GM12892 (cell line): ENCODE measurements at places on chromosomes 12 and 14.

DNA sequence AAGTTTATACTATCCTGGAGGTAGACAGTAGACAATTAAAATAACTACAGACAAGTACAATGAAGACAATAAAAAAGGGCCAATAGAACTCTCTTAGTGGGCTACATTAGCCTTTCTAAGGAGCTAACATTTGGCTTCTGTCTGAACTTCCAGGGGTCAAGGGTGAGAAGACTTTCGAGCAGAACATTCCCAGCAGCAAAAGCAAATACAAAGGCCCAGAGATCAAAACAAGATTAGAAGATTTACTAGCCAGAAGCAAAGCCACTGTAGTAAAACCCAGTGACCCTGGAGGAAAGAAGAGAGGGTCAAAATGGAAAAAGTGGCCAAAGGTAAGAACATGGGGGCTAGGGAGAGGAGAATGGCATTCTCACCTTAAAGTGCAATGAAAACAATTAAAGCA lies 63.2 kb downstream of the ATP2B1 start:
- DNase-seq = no peak

DNA sequence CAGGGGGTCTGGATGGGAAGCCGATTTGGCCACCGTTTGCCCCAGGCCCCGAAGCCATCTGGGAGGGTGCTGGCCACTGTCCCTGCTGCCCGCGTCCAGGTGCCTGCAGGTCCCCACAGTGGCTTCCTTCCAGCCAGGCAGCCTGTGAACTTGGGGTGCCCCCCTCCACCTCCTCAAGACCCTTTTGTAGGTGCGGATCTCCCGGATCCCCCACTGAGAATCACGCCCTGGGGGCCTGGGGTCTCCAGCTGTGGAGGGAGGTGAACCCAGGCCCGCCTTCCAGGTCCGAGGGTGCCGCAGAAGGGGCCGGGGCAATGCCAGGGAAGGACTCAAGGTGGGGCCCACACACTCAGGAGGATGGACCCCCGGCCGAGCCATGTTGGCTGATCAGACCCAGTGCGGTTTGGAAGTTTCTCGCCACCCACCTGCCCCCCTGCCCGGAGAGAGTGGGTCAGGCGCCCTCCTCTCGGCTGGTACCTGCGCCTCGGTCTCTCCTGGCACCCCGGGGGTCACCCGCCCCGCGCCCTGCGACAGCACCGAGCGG lies 1.7 kb downstream of the MMP17 start:
- no peak for DNase-seq

DNA sequence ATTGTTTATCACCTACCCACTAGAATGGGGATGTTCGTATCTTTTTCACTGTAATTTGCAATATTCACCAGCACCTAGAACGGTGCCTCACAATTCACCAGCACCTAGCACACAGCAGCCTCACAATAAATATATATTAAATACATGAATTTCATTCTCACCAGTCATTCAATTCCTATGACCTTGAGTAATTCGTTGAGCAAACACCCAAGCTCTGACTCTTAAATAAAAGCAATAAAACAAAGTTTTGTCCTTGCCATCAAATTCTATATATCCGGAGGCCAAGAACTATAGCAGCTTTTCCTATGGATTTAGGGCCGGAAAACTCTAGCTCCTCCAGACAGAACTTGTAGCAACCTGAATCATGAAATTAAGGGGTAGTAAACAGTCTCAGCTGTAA lies 981 bp downstream of the VTI1B start:
- DNase-seq = no peak

DNA sequence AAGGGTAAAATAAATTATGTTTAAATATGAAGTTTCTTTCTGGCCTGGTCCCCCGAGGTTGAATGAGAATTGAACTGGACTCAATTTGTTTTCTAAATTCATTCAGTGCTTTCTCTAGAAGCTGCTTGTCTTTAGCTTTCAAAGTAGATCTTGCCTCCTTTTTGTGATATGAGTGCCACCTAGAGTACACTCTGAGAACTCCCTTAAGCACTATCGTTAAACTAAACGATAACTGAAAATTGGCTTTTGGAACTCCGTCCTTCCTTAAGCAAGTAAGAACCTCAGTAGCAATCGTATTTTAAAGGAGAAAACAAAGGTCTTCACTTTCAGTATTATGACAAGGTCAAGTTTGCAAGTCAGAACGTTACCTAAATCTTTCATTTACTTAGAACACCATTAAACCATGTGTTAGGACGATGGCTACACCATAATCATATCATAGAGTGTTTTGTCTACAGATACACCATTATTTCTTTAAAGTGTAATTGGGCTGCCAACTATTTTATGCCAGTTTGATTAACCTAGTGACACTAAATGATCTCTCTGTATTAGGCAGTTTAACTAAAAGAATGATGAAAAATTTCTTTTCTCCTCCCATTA lies 364.8 kb downstream of the SNAPC1 start:
- no peak for DNase-seq

DNA sequence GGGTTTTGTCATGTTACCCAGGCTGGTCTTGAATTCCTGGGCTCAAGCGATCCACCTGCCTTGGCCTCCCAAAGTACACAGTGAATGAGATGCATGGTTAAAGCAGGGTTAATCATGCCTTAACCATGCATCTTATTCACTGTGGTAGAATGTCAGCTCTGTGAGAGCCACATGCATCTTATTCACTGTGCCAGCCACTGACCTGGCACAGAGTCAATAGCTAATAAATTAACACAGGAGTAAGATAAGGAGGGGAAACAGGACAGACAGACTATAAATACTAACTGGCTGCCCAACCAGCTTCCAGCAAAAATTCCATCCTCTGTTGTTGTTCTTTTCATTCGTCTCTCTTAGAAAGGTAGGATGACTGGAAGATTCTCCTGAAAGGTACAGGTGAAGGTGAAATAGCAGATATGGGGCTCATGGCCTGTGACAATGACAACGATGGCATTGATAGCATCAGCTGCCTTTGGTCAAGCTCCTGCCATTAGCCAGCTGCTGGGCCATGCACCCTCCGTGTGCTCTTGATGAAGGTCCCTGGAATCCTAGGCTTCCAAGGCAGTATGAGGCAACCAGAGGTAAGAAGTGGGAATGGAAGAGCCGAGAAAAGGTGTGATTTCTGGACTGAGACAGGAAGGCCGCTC lies 76.6 kb downstream of the ZNF664 start:
- DNase-seq = no peak

- no peak for DNase-seq
These were observed 861.3 kb upstream of the SEL1L start for GRCh38 chr14:82394916-82395315.

GRCh38 chr14:76256545-76256944 lies 104.8 kb downstream of the GPATCH2L start:
- no peak for DNase-seq

DNA sequence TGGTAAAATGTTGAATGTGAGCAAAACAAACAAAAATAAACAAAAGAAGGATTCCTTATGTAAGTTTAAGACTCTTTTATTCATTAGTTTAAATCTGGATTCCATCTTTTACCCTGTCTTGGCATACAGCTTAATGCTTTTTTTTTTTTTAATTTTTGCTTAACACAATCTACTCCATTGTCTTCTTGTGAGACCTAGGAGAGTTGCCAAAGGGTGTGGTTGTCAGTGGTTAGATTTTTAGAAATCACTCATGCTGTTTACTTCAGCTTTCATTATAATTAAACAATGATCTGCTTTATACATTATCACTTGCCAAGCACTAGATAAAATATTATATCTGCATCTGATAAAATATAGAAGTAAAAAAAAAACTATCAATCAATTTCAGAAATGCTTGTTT lies 77.7 kb upstream of the KITLG start:
- DNase-seq = no peak

DNA sequence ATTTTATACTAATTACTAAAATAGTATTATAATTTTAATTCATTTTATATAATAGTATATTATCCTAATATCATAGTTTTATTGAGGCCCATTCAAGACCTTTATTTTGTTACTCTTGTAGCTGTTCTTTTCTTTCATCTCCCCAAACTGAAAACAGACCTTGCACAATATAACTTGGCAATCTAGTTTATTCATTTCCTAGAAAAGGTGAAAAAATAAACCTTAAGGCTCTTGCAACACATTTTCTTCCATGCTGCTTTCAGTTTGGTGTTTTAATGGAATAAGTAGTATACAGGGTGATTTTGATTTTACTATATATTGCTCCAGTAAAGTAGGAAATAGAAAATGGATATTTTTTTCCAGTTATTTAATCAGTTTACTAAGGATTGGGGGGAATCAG lies 174.0 kb downstream of the SLC2A13 start:
- DNase-seq = no peak

GRCh38 chr12:6975297-6976032 lies 4.8 kb downstream of the EMG1 start:
- no peak for DNase-seq

GRCh38 chr14:47392326-47392725 lies 283.1 kb downstream of the MDGA2 start:
- no peak for DNase-seq

DNA sequence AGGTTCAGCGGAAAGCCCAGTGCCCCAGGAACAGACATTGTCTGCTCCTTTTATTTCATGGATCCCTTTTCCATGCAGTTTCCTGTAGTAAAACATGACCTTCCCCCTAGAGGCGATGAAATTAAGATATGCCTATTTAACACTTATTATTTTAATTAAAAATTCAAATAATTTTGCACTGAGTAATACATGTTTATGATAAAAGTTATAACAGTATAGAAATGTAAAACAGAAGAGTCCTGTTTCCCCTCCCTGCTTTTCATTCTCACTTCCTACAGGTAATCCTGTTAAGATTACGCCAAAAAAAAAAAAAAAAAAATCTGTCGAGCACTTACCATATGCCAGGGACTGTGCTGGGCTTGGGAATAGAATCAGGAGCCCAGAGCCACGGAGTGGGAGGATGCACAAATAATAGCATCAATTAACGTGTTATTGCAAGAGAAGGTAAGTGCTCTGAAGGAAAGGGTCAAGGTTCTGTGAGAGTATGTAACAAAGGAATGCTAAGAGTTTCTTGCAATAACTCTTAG lies 830 bp upstream of the LPCAT3 start:
- no peak for DNase-seq

DNA sequence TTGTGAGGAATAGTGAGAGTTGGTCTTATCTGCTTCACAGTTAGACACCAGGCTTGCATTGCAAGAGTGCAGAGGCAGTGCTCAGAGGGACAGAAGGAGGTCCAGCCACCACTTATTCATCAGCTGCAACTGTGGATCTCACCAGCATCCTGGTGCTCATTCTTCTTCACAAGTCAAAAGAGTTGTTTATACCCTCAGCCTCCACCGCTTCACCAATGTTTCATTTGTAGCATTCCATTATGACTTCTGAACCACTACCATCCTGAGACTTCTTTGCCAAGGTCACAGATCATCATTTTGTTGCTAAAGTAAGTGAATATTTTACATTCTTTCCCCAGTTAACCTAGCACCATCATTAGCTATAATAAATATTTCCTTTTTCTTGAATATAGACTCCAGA lies 230.5 kb upstream of the KITLG start:
- DNase-seq = no peak

GRCh38 chr12:58540480-58541299 lies 379.6 kb downstream of the LRIG3 start:
- no peak for DNase-seq
